Kidney tubule cell (primary cell): ENCODE measurements at places on chromosomes 7 and 10.

GRCh38 chr7:100570954-100571828 is 2.5 kb downstream of the SAP25 start:
- DNase-seq = no peak

DNA sequence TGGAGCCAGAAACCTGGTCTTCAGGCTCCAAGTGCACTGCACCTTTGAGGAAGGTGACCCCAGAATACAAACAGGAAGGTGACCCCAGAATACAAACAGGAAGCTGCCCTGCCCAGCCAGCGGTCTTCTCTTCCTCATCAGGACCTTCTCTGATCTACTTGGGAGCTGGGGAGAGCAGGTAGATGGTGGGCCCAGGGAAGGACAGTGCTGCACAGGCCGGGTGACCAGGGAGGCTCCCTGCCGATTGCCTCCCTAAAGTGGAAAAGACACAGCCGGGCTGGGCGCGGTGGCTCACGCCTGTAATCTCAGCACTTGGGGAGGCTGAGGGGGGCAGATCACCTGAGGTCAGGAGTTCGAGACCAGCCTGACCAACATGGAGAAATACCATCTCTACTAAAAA is 151.8 kb upstream of the CHST15 start:
- no peak for DNase-seq

DNA sequence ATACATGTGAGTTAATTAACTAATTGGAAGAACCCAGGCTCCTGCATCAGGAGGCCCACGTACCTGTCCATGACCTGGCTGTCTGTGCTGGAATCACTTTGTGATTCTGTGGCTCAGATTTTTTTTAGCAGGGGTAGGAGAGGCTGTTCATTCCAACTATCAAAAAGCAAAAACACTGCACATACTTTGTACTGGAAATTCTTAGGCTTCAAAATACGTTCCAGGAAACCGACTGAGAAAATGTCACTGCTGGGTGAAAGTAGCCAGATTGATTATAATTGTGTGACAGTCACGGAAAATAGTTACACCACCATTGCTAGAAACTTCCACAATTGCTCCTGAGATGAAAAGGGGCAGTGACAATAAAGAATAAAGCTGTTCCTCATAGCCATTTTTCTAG is 91.0 kb downstream of the SLC16A9 start:
- DNase-seq = no peak

DNA sequence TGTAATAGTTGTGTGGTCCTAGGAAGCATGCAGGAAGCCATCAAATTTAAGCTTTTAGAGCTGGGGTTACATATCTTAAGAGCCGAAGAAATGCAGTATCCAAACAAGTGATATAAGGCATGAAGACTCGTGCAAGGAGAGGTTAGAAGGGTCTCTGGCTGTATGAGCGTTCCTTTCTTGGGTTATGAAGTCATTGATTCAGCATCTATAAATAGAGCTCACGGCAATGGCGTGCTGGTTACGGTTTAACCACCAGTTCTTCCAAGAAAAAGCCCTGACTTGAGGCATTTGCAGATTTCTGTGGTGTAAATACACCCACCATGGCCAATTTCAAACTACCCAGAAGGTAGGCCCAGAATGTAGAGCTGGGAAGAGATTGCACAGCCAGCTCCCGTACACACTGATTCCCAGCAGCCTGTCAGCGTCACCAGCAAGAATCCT is 72.0 kb upstream of the KAT6B start:
- DNase-seq = no peak
